ENCODE measurements at places on chromosomes 3 and 15.

DNA sequence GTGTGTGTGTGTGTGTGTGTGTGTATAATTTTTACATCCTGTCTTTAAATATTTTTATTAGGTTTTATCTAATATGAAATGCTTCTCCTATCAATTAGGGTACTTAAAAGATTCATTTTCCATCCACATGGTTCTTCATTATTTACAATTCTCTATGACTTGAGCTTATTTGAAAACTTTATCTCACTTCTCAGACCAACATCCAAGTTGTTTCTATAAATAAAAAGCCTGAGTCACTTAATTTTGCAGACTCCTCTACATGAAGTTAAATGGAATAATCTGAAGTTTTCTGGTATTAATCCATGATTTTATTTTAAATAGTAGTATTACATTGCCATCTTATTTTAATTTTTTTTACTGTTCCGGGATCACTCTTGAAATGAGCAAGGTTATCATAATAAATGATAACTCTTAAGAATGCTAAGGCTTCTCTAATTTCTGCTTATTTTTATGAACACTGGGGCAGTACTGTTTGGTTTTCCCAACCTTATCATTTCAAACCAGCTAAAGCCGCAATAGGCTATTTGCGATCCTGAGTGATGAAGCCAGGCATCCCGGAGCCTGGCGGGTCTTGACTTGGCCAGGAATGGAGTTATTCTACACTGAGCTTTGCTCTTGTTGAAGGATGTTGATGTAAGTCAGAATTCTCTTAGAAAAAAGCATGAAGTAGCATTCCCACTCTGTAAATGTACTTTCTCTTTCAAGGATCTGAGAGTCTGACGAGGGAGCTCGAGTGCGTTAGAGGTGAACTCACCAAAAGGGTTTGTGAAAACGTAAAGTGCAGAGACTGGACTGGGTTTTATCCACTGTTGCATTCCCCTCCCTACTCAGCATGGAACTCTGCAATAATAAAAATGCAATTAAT, 220.2 kb upstream of the LRTM1 start:
- no peak for DNase-seq

DNA sequence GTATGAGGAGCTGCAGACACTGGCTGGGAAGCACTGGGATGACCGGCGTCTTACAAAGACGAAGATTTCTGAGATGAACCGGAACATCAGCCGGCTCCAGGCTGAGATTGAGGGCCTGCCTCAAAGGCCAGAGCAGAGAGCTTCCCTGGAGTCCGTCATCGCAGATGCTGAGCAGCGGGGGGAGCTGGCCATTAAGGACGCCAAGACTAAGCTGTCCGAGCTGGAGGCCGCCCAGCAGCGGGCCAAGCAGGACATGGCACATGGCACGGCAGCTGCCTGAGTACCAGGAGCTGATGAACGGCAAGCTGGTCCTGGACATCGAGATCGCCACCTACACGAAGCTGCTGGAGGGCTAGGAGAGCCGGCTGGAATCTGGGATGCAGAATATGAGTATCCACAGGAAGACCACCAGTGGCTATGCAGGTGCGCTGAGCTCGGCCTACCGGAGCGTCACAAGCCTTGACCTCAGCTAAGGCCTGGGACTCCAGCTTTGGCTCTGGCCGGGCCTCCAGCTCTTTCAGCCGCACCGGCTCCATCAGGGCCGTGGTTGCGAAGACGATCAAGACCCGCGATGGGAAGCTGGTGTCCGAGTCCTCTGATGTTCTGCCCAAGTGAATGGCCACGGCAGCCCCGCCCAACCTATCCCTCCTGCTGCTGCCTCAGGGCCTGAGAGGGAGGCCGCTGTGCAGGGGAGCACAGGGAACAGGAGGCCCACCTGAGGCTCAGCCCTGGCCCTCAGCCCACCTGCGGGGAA, 9.2 kb upstream of the SHC4 start:
- no peak for DNase-seq

DNA sequence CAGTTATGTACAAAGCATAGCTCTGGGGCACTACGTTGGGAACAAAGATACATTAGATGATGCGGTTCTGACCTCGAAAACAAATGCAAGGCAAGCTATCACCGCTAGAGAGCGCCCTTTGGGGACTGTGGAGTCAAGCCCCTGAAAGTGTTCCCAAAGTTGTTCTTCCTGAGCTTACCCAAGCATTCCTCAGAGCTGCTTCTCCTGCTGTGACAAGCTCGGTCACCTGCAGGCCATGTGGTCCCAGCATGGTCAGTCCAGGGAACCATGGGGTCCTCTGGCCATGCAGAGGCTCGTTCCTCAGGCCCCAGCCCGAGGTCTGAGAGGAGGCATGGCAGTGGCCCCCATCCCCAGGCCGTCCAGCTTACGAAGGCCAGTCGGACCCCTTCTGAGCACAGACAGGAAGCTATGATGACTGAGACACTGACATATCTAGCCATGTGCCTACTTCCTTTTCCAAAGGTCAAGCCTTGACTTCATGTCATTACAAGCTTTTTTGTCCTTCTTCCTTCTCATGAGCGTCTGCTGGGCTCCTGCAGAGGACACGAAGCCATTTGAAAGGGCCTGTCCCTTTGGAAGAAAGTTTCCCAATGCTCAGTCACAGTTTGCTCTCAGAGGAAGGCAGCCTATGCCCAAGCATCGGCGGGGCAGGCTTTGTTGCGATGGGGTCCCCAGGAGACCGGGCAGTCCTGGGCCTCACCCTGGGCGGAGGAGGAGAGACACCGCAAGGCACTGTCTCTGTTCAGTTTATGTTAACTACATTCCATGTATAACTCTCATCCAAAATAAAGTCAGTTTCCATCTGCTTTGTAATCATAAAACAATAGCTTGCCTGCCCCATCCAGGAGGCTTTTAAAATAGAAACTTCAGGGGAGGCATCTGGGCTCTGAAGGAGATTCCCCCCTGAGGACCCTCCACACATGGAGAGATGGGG, 79.3 kb downstream of the ATP10A start:
- no peak for DNase-seq

GRCh38 chr3:9951598-9951961, 628 bp downstream of the PRRT3 start:
- DNase-seq: no peak

- DNase-seq: no peak
These were observed 10.6 kb downstream of the TPM1 start for GRCh38 chr15:63052961-63053698.

DNA sequence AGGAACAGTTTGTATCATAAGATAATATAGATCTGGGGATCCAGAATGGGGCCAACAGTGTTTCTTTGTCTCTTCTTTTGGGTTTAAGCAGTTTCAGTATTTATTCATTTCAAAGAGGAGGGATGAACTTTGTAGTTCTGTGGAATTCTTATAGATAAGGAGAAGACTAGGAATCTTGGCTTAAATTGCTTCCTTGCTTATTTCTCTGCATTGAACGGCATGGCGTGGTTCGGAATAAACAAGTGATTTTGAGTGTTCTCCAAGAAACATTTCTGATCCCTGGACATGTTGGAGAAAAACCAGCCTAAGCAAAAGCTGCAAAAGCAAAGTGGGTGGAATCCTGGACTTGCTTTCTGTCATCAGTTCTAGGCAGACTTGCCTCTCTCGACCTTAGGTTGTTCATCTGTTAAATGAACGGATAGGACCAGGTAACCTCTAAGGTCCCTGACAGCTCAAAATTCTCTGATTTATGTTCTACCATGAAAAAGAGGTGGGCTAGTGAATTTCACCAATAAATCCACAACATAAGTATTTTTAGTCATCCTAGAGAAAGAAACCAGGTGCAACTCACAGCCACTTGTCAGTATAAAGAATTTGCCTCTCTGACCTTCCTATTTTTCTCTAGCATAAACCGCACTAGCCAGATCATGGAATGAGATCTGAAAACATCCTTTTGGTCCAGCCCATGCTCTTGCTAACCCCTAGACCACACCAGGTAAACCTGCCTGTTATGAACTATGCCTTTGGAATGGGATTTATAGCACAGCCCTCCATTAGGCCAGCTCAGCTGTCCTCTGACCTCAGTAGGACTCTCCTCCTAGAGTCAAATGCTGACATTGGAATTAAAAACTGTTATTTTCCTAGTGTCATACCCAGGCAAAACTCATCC, 78.8 kb downstream of the CLDN11 start:
- no peak for DNase-seq

- DNase-seq: no peak
These were observed 48.6 kb upstream of the ATOSA start for GRCh38 chr15:52727815-52728214.

DNA sequence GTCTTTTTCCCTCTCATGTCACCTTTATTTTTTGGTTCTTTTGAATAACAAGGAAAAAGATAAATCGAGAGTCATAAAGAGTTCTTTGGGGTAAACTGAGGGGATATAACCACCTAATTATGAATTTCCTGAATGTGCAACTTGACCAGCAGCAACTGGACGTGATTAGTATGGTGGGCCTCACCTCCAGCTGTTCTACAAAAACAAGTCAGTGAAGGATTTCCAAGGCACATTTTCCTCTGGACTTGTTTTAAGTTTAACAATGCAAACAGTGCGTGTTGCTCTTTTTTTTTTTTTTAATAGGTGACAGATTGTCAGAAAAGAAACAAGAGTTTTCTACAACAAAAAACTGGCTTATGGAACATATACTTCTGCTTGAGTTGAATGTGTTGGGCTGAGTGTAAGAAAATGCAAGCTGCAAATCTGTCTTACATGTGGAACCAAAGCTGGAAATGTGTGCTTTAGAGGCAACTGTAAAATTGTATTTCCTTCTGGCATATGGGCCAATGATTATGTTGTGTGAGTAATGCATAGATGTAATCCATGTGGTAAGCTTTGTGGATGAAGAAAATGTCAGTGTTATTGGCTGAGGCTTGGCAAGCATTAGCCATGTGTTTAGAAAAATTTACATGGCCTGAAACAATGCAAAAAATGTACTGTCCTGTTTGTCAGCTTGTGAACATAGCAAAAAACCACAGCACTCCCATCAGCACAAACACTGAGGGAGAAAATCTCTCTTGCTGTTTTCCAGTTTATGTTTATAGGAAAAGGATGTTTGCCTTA, 44.5 kb upstream of the FNDC3B start:
- DNase-seq: no peak

- no peak for DNase-seq
These were observed 57.2 kb upstream of the RAD18 start for GRCh38 chr3:9020426-9020825.

GRCh38 chr3:134802428-134803050, 7.5 kb downstream of the EPHB1 start:
- no peak for DNase-seq

DNA sequence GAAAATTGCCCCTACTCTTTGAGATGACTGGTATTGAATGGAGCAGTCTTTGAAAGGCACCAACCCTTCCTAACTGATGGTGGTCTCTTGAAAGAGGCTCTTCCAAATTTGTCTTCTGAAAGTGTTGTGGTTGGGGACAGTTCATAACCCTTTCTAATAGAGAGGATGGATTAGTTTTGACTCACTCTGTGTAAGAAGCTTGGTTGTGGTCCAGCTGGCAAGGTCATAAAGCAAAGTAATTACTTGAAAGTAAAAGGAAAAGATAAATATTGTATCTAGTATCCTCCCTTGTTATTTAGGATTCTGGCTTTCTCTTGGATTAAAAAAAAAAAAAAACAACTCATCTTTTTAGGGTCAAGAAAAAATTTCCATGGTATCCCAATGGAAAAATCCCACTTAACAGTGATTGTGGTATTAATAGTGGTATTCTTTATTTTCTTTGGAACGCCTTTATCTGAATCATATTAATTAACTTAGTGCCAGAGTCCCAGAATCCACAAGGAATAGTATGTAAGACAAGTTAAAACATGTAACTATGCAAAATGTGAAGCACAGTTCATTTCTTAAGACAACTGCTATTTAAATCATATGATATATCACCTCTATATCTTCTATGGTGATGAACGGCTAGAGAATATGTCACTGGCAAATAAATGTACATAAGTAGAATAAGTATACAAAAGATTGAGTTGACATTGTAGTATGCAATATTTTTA, 469.3 kb upstream of the CDIN1 start:
- DNase-seq: no peak

GRCh38 chr3:10116138-10116460, 624 bp downstream of the BRK1 start:
- no peak for DNase-seq

DNA sequence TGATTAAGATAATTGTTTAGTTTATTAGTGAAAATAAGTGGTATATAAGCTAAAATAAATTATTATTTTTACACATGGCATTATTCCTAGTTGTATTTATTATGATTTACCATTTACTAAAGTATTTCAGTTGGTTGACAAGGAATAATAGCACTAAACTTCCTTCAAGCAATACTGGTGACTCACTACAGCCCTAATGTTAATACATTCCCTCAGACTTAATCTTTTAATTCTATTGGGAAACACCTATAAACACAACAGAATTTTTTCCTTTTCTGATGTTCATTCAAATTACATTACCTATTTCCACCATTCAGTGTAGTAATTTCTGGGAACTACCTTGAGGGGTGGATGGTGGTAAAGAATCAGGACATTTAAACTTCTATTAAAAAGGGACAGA, 264.0 kb downstream of the TIGIT start:
- DNase-seq: no peak

- DNase-seq: no peak
These were observed 24.5 kb upstream of the GMNC start for GRCh38 chr3:190886945-190887344.

- DNase-seq: no peak
These were observed 124.5 kb downstream of the CACNA1D start for GRCh38 chr3:53618936-53619335.

DNA sequence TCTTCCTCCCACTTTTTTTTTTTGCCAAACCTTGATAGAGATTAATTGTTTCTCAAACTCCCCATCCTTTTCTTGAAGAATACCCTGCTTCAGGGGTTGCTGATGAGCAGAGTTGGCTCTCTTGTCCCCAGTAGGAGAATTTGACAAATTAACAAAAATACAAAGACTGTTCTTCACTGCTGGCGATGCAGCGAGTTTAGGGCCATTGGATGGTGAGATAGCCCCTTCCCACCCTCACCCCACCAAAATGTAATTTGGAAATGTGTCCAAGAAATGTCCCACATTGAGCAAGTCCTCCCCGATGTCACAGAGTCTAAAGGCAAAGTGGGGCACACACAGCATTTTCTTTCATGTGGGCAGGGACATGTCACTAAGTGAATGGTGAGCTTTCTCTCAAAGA, 136.0 kb upstream of the RARB start:
- DNase-seq: no peak

DNA sequence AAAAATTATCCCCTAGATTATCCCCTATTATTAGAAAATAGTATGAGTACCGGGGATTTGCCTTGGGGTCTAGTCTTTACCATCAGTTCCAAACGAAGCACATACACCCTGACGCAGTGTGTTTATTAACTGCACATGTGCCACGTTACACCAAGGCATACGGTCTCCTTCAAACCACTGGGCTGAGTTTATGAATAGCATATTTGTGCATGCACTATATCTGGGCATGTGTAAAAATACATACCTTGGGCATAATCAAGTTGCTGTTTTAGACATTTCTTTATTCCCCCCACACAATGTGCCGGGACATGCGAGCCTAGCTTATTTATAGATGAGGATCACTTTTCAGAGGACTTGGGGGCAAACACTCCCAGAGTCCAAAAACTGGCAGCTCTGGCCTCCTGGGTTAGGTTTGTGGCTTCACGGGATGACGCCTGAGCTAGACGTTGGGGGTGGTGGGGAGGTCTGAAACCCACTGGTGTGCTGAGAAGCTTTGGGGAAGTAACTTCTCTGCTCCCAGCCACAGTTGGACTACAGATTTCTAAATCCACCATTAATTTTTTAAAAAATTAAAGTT, 16.2 kb downstream of the IGDCC4 start:
- DNase-seq: no peak
